Testis (tissue), 5 donors: ENCODE measurements at places on chromosomes 5 and 9.

- DNase-seq = no peak
These were observed 68.2 kb upstream of the TNFAIP8 start for GRCh38 chr5:119287547-119288111.

GRCh38 chr5:142797420-142797819 lies 27.2 kb downstream of the ARHGAP26 start:
- no peak for DNase-seq

GRCh38 chr9:128575469-128575868 lies 23.1 kb downstream of the SPTAN1 start:
- no peak for DNase-seq

- DNase-seq = no peak
These were observed 1.1 kb downstream of the GSN start for GRCh38 chr9:121268851-121269641.

- DNase-seq = no peak
These were observed 155.0 kb upstream of the MVB12B start for GRCh38 chr9:126171641-126172040.

GRCh38 chr9:13487936-13488335 lies 208.4 kb upstream of the MPDZ start:
- DNase-seq = no peak

DNA sequence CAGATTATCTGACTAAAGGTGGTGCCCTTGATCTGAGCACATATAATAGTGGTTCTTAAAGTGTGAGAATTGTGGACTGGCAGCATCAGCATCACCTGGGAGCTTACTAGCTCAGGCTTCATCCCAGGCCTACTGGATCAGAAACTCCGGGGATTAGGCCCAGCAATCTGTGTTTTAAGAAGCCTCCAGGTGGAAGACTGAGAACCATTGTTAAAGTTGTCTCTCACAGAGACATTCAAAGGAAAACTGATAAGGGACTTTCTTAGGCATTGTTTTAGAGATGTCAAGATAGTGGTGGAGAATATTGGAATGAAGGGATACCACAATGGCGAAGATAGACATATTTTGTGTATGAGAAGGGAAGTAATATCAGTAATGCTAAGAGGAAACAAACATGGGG lies 59.5 kb downstream of the STX17 start:
- DNase-seq = no peak

DNA sequence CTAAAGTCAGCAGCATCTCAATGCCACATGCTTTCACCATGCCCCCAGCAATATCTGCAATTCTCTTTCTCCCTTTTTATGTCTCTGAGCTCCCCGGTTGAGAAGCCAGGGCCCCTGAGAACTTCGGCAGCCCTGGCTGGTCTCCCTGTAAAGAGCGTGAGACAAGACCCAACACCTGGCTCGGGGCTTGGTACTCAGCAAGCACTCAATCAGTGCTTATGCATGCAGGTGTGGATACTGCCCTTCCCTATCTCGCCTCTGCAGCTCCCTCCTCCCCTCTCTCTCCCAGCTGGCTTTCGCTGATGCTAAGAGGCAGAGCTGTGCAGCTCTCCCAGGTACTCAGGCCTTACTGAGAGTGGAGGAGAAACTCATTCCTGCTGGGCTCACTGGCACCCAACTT lies 41.7 kb upstream of the AKNA start:
- DNase-seq = no peak

GRCh38 chr5:73236541-73237128 lies 63.6 kb downstream of the TMEM174 start:
- no peak for DNase-seq

DNA sequence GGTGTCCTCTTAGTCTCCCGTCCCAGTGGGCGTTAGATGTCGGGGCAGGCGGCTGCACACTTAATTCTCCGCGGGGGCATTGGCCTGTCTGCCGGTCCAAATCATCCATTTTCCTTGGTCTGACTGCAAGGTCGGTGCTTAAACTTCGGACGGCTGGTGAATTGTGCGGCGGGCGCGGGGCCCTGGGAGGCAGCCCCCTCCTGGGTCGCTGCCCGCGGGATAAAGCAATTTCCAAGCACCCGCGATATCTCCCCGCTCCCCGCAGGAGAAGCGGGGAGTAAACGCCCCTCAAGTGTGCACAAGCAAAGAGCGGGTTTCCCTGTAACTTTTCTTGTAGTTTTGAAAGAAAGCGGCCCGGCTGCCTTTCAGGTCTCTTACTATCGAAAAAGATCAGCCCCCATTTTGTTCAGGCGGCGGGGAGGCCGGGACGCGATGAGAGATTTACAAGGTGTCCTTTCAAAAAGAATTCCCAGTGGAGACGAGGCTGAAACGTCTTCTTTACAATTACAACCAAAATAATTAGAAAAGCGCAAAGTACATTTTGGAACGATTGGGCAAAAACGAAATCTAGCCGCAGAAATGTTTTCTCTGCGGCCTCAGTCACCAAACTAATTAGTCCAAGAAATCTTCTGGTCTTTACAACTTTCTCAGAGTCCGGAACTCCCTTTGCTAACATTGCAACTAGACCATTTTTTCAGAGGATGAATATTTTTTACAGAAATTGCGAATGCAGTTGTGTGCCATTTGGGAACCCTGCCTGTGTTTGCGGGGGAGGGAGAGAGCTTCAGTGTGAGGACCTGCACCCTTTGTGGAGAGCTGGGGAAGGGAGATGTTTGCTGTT lies 1.8 kb downstream of the IRX1 start:
- no peak for DNase-seq

GRCh38 chr5:178203670-178204181 lies 607 bp upstream of the HNRNPAB start:
- no peak for DNase-seq

DNA sequence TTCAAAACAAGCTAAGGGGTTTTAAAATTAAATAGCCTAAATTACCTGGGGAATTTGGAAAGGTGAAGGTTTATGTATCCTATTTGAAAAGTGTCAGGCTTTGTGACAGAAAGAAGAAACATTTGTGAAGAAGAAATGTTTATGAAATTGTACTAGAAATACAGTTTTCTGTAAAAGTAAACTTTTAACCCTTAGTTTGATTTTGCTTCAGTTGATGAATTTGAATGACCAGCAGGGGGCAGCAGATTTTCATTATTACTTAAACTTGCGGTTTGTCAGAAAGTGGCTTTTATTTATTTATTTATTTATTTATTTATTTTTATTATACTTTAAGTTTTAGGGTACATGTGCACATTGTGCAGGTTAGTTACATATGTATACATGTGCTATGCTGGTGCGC lies 58.1 kb downstream of the NNT start:
- DNase-seq = peak; percentile 68

- DNase-seq = no peak
These were observed 141.4 kb downstream of the TRIO start for GRCh38 chr5:14284392-14285148.

DNA sequence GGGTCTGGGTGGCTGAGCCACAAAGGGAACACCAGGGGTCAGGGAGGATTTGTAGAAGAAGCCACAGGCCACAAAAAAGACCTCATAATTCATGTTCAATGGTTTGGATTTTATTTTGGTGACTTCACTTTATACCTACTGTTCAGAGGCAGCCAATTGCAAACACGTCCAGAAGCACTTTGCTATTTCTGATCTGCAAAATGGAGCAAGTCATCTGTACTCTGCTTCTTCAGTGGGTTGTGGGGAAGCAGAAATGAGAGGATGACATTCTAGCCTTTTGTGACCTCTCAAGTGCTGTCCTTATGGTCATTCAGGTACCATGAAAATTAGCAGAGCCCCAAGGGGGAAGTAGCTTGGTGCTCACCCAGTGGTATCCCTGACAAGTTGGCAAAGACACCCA lies 2.5 kb upstream of the KCNIP1 start:
- DNase-seq = no peak

GRCh38 chr9:93248386-93249040 lies 64.6 kb downstream of the WNK2 start:
- DNase-seq = peak; percentile 43

DNA sequence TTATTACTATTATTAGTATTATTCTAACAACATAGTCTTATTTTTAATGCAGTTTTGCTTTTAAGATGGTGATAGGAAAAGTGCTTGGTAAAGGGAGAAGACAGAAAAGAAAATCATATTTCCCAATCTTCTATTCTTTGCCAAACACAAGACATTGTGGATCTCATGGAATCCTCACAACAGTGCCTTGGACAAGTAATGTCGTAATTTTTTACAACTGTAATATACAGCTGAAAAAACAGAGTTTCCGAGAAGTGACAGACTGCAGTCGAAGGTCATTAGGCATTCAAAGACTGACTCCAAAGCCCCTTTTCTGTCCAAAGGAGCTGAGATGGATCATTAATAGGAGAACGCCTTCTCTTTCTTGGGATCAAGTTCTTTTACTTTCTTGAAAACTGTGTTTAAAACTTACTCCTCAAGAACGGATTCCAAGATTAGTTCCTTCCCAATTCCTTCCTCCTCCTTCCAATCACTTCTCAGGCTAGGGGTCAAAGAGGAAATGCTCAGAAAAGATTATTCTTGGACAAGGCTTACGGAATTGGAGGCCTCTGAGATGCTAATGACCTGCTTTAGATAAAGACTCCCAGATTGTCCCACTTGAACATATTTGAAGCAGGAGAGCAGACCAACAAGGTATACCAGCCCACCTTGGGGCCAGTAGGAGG lies 24.3 kb upstream of the TRIM32 start:
- no peak for DNase-seq

GRCh38 chr5:116084287-116084691 lies 536 bp upstream of the COMMD10 start:
- DNase-seq = peak; percentile 29
